Dermis microvascular lymphatic vessel endothelial cell (primary cell): ENCODE measurements at places on chromosomes 7 and 10.

GRCh38 chr10:370449-370825 lies 235.2 kb downstream of the ZMYND11 start:
- DNase-seq: no peak

GRCh38 chr7:39198556-39198955 lies 220.8 kb downstream of the POU6F2 start:
- no peak for DNase-seq

DNA sequence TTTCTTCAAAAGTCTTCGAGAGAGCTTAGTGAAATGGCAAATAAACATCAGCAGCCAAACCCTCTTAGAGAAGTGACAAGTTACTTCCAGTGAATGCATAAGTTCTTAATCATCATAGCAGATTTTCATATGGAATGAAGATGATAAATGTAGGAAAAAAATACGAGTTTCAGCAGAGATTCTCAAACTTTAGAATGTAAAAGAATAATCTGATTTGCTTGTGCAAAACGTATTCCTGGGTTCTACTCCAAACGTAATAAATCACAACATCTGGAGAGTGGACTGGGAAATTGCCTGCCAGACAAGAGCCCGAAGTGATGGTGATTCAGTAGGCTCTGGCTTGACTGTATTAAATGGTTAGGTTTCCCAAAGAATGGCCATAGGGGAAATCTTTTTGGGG lies 62.2 kb downstream of the AKR1E2 start:
- no peak for DNase-seq

DNA sequence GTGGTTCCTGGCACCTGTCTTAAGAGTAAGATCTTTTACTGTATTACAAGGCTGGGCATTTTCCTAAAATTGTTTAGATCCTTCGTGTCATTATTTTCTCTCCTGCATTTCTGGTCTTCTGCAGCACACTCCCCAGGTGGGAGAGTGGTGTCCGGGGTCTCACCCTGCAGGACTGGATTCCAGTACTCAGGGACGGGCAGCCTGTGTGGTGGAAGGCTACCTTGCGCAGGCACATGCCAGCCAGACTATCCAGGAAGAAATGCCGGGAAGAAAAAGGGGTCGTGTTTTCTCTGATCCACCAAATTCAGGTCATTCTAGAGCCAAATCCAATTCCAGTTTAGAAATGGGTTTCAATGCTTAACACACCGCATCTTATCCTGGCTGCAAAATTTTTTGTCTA lies 27.7 kb downstream of the CNPY1 start:
- DNase-seq: no peak

GRCh38 chr7:95687759-95688343 lies 84.5 kb upstream of the DYNC1I1 start:
- DNase-seq: no peak

DNA sequence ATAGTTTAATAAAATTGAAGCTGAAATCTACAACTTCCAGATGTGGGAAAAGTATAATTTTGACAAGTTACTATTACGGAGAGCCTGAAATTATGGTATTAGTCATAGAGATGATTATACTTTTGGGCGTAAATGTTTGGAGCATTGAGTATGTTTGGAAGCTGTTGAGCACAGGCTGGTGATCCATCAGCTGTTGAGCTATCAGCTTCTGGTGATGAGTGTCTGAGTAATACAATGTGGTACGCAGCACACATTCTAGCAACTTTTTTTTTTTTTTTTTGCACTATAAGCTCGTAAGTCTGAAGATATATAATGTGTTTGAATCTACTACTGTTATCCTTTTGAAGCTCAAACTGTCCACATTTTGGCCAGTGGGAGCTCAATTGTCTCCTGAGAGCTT lies 123.4 kb downstream of the ATE1 start:
- no peak for DNase-seq

DNA sequence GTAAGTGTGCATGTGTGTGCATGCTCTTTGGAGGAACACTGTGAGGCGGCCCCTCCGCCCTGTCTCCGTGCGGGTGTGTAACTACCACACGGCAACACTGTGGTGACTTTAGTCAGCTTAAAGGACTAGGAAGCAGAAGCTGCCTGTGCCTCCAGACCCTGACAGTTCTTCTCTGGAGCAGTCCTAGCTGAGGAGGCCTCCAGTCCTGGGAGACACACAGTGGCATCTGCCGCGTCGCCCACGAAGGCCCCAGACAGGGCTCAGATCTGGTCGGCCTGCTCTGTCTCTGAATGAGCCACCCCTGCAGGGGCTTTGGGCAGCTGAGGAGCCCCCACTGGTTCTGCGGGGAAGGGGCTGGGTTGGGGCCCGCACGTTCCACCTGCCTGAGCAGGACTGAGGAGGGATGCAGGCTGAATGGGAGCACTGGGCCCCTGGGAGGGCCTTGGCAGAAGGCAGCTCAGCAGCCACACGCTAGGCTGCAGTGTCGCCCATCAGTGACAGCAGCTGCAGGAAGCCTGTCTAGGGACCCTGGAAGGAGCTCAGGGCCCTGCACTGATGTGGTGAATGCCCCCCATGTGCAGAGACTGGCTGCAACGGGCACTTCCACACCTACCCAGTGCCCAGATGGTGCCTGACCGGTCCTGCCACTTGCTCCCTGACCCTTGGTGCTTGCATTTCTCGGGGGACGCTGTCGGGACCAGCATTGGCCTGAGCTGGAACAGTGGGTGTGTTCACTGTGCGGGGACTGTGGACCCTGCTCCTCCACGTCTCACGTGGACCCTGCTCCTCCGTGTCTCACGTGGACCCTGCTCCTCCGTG lies 27.3 kb upstream of the KNDC1 start:
- no peak for DNase-seq
